ENCODE measurements at places on chromosomes 16 and 17.

DNA sequence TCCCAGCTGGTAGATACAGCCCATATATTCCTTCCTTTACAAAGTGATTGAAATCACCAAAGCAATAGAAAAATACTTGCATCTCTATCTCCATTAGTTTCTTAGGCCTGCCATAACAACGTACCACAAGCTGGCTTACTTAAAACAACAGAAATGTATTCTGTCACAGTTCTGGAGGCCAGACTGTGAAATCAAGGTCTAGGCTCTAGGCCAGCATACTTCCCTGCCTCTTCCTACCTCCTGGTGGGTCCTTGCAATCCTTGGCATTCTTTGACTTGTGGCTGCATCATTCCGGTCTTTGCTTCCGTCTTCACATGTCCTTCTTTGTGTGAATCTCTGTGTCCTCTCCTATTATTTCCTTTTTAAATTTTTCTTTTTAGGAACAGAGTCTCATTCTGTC is 62.5 kb downstream of the ERCC4 start:
- DNase-seq = no peak

GRCh38 chr17:27486741-27487140 is 30.5 kb downstream of the KSR1 start:
- no peak for DNase-seq

DNA sequence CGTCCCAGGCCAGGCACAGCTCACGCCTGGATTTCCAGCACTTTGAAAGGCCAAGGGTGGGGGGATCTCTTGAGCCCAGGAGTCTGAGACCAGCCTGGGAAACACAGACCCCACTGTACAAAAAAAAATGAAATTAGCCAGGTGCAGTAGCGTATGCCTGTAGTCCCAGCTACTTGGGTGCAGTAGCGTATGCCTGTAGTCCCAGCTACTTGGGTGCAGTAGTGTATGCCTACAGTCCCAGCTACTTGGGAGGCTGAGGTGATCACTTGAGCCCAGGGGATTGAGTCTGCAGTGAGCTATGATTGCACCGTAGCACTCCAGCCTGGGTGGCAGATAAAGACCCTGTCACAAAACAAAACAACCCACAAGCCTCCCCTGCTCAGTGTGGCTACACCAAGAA is 27.0 kb upstream of the SLC25A19 start:
- DNase-seq = no peak

DNA sequence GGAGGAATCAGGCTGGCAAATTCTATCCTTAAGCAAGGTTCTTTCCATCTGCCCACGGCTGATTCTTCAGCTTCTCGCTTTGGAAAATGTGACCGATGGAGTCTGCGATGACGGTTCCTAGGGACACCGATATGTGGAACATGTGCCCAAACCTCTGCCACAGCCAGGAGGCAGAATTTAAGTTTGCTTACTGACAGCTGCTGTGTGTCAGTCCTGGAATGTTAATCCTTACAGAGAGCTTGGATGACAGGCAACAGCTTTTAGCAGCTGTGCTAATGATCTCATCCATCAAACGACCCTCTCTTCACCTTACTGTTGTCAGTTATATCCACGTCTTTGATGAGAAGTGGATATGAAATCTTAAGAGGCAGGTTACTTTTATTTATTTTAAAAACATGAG is 11.4 kb upstream of the MYH13 start:
- no peak for DNase-seq

DNA sequence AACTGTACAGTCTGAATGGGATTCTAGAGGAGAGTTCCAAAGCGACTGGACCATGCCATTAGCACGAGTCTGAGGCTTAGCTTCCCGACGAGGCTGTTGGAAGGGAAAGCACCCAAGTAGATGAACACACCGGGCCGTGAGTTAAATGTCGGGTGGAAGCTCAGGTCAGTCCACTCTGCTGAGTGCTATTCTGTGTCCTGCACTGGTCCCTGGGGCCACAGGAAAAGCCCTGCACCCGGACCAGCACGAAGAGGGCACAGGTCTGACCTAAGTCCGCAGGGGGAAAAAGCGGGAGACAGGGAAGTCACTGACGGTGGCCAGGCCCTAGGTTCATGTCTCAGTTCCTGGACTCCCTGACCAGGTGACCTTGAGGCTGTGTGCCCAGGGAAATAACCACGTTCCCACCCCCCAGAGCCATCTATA is 44.1 kb upstream of the RBFOX3 start:
- DNase-seq = no peak

GRCh38 chr17:21174186-21174585 is 39.8 kb downstream of the TMEM11 start:
- DNase-seq = no peak

DNA sequence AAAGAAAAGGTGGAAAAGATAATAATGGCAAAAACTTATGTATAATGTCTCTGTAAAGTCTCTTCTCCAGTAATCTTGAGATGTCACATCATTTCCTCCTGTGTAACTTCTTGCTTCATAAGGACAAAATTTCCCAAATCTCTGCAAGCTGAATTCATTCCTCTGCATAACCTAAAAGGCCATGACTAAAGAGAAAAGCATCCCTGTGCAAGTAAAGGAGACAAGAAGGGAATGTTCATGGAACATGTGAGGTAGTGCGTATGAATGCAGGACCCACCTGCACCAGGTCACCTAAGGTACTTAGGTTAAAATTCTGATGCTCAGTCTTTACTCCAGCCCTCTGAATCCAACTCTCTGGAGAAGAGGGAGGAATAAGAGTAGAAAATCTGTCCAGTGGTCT is 46.9 kb upstream of the NLK start:
- DNase-seq = no peak

DNA sequence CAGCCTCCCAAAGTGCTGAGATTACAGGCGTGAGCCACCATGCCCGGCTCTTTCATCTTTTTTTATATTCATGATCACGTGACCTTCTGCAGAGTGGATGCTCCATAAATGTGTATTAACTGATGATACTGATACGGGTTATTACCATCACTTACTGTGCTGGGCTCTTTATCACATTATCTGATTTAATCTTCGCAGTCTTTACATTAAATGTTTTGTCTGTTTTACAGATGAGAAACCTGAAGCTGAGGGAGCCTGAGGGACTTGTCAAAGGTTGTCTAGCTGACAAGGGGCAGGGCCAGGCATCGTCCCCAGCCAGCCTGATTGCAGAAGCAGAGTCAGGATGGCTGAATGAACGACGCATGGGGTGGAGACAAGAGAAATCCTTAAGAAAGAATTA is 104.4 kb downstream of the NTN1 start:
- DNase-seq = no peak

DNA sequence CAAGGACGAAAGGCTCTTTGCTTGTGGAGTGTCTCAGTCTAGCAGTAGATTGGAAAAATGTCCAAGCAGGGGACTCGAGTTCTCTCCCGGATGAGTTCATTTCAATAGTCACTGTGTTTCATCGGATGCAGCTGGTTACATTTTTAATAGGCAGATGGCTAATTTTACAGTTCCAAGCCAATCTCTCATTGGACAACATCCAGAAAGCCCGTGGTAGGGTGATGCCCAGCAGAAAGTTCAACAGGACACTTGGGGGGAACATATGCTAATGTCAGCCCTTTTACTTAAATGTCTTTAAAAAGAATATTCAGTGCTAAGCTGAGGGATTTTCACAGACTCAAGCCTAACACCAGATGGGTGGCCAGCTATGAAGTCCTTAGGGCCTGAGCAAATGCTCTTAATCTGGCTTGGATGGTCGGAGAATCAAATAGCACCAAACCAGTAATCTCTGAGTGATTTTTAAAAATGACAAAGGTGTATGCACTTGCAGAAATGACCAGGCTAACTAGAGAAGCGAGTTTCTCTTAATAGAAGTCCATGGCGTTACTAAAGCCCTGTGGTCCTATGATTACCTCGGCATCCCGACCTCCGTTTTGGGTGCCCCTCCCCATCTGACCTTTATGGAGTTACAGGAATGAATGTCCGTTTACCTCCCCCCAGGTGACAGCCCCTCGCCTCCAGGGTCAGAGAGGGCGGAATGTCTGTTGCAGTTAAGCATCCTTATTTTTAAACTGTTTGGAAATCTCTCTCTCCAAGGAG is 289.2 kb upstream of the SALL1 start:
- no peak for DNase-seq

GRCh38 chr17:77654296-77654695 is 304.2 kb upstream of the TNRC6C start:
- no peak for DNase-seq

DNA sequence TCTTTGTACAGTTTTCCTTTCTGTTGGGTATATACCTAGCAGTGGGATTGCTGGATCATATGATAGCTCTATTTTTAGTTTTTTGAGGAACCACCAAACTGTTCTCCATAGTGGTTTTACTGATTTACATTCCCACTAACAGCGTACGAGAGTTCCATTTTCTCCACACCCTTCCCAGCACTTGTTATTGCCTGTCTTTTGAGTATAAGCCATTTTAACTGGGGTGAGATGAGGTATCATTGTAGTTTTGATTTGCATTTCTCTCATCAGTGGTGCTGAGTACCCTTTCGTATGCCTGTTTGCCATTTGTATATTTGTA is 887 bp upstream of the EVI2B start:
- DNase-seq = no peak

Data from left colon (tissue), 2 donors.